Coronary artery (tissue), 2 donors: ENCODE measurements at places on chromosomes 11 and 22.

- DNase-seq = no peak
These were observed 14.3 kb upstream of the FGF19 start for GRCh38 chr11:69718147-69718546.

GRCh38 chr11:67468056-67468455, 995 bp downstream of the TMEM134 start:
- no peak for DNase-seq

GRCh38 chr22:47064416-47064815, 302.0 kb downstream of the TBC1D22A start:
- no peak for DNase-seq

DNA sequence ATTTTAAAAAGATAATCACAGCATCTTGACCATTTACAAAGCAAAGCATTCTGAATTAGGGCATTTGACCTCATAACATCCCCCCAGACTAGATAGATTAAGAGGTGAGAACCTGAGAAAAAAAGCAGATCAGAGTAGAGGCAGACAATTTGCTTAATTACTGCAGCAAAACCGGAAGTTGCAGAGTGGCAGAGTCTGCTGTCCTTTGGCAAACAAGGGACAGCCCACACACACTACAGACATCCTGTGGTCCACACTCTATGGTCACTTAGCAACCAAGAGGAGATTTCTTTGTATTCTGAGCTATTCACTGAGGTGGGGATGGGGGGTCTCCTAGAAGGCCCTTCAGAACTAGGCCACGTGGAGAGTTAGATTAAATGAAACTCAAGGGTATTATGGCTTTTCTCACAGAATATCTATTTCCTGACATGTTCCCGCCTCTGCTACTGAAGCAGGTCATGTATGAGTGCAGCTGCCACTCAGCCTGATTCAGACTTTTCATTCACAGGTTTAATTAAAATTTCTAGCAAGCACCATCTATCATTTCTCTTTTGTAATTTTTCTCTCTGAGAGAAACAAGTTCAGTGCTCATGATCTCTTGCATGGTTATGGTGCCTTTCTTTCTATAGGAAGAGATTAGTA, 48.5 kb downstream of the SVIP start:
- DNase-seq = no peak

DNA sequence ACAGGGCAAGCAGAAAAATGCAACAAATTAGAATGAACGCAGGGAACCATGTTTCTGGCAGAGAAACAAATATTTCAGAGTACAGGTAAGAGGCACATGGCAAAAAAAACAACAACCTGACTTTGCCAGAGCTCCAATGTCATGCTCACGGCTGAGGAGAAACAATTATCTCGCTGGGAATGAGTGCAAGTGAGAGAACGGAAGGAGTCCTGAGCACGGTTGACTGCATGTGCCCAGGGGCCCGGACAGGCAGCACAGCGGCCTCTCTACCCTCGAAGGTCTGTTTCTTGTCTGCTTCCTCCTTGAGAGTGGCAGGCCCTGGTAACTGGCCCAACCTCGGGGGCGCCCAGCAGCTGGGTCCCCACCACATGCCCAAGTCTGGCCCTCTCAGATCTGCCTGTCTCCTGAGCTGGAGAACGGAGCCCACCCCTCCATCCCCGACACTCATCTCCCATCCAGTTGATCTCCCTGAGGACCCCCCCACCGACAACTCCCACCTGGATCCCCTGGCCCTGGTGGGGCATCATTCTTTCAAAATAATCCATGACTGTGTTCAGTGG, 24.6 kb upstream of the RTN4R start:
- no peak for DNase-seq

DNA sequence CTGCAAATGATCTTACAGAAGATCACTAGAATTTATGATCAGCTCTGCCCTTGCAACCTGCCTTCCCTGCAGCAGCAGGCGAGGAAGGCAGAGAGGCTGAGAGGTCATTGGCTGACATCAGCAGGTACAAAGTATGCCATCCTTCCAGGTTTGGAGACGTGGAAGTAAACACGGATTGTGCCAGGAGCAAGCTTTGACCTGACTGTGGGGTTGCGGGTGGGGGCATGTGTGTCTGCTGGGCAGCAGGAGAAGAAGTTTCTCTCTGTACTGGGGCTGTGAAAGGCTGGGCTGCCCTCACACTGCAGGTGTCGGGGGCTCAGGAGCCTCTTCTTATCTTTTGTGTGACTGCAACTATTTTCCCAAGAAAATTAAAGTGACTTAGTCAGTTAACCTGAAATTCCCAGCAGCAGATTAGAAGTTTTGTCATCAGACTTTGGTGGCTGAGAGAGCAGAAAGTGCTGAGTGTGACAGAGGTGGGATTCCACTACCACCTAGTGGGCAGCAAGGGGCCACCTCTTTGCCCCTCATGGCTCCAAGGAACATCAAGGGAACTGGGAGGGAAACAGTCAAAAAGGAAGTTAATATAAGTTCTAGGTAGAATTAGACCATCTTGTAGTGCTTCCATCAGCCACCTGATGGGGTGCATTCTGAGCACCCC, 565.9 kb downstream of the ETS1 start:
- DNase-seq = no peak
